Activated naive CD8-positive, alpha-beta T cell treated with anti-CD3 and anti-CD28 coated beads, Interleukin-2, amount 50 U/mL, for 16 hours (primary cell): ENCODE measurements at places on chromosomes 1 and 21.

DNA sequence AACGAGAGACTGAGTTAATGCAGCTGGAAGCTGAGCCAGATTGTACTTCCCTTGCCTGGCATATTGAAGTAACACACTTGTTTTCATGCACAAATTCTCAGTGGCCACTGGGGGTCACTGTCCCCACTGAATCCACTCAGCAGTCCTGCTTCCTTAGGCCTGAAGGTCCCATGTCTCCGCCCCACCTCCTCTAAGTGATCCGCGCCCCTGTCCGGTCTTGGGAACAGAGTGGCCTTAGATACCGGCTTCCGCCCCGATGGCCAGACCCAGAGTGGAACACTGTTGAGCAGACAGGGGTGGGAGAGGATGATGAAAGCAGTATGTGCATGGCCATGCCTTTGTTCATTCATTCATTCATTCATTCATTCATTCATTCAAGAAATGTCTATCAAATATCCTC lies 34.8 kb downstream of the CHAF1B start:
- no peak for DNase-seq

GRCh38 chr1:228274452-228275178 lies 66.8 kb downstream of the OBSCN start:
- no peak for DNase-seq

GRCh38 chr1:24921412-24921811 lies 8.7 kb downstream of the RUNX3 start:
- DNase-seq = no peak

- no peak for DNase-seq
These were observed 54.9 kb downstream of the SLC30A7 start for GRCh38 chr1:100950781-100951180.

GRCh38 chr21:14557413-14557812 lies 11.3 kb upstream of the SAMSN1 start:
- DNase-seq = no peak

GRCh38 chr21:15383588-15383987 lies 318.8 kb upstream of the NRIP1 start:
- no peak for DNase-seq

GRCh38 chr1:34655206-34655874 lies 99.5 kb upstream of the GJB5 start:
- DNase-seq = no peak

DNA sequence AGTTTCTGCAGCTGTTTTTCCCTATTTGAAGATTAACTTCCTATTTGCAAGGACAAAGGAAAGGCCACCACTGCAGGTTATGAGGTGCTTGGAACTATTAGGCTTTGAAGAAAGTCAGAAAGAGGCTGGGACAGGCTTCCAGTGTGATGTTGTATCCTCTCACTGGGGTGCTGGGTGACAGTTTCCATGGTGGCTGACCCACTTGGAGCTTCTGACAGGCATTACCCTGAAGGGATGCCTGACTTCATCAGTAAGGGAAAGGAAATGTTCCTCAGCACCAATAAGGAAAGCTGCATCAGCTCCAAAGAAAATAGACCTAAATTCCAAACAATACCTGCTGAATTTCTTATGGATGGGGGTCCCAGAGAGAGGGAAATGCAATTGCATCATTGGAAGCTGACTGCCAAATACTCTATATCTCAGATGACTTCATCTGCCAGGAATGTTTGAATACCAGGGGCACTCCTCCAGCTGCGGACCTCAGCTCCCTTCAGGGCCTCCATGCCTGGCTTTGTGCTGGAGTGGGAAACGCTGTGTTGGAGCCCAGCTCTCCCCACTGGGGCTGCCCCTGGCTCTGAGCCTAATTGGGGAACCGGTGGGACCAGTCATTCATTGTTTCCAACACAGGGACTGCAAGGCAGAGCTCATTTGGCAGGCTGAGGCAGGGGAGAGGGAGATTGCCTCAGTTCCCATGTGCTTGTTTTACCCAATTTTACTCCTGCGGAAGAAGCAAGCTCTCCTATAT lies 76.6 kb downstream of the RGL1 start:
- DNase-seq = no peak

DNA sequence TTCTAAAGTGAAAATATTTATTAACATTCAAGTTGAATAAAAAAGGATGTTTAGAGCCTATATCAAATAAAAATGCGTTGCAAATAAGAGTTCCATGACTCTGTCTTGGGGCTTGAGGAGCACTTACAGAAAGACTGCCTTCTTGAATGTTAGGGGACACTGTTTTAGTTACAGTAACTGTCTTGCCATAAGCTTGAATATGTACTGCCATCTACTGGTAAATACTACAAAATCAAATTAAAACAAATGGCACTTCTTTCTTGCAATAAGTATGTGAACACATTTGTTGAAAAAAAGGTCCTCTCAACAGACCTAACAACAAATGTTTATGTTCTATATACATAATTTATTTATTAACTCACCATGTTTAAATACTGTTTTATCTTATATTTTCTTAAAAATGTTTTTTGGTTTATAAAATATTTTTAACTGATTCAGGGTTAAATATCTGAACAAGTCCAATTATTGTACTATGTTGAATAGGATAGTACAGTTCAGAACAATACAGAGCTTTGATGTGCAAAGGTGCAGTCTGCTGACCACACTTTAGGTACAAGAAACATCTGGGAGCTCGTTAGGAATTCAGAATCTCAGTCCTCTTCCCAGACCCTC lies 199.5 kb downstream of the LRRIQ3 start:
- no peak for DNase-seq

- DNase-seq = no peak
These were observed 181.4 kb upstream of the KIAA0040 start for GRCh38 chr1:175373786-175374623.

GRCh38 chr21:45356653-45357435 lies 48.1 kb upstream of the COL18A1 start:
- no peak for DNase-seq

GRCh38 chr1:114341856-114342255 lies 169.1 kb downstream of the TRIM33 start:
- DNase-seq = no peak

GRCh38 chr1:117678246-117678977 lies 72.6 kb downstream of the TENT5C start:
- DNase-seq = no peak

- no peak for DNase-seq
These were observed 1.5 kb downstream of the C1orf35 start for GRCh38 chr1:228101614-228101993.

GRCh38 chr1:208962867-208963266 lies 620.6 kb upstream of the CAMK1G start:
- DNase-seq = no peak

- no peak for DNase-seq
These were observed 449.1 kb upstream of the DAB1 start for GRCh38 chr1:57872913-57873312.

GRCh38 chr1:10830961-10831668 lies 34.7 kb upstream of the CASZ1 start:
- no peak for DNase-seq

- DNase-seq = no peak
These were observed 49.6 kb upstream of the PSMG1 start for GRCh38 chr21:39232861-39233291.

DNA sequence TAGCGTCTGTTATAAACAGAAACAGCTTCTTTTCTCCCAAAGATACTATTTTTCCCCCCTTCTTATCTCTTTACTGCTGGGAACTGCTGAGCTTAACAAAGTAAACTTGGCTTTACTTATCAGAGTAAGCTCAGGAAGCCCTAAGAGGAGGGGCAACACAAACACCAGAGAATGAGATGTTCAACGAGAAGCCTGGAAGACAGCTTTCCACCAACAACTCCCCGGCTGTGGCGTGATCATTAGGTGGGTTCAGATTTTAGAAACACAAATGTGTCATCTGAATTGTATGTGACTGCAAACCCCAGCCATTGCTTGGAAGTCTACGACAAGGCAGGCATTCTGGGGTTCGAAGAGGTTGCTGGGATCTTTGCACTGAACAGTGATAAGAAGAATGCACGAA lies 181.2 kb upstream of the ESRRG start:
- DNase-seq = no peak

GRCh38 chr1:9718006-9718680 lies 66.6 kb downstream of the PIK3CD start:
- DNase-seq = no peak

DNA sequence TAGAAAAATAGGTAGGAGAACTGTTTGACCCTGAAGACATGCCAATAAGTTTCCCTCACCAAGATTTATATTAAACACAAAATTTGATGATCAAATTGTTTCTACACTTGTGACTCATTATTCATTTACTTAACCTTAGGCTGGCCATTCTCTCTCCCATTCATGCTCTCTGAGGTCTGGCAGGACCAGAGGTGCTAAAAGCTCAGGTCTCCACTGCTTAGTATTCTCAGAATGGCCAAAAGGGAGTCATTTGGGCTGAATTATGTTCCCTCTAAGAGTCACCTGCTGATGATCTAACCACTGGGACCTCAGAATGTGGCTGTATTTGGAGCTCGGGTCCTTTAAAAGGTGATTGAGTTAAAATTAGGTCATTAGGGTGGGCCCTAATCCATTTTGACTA lies 47.1 kb upstream of the ATP1B1 start:
- DNase-seq = no peak

DNA sequence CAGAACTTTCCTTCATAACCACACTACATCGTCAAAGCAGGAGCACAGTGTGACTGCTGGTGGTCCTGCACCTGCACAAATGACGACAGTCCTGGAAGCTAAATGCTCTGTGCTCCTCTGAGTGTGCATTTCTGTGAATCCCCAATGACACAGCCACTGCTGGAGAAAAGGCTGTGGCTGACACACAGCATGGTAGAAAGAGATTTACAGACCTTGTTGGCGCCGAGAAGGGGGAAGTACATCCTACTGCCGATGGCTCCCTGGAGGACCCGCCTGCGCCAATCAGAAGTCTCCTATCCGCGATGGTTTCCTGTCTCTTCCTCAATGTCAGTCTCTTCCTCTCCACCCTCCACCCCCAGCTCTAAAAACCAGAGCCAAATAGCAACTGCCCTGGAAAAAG lies 115.4 kb upstream of the RAB4A start:
- no peak for DNase-seq

DNA sequence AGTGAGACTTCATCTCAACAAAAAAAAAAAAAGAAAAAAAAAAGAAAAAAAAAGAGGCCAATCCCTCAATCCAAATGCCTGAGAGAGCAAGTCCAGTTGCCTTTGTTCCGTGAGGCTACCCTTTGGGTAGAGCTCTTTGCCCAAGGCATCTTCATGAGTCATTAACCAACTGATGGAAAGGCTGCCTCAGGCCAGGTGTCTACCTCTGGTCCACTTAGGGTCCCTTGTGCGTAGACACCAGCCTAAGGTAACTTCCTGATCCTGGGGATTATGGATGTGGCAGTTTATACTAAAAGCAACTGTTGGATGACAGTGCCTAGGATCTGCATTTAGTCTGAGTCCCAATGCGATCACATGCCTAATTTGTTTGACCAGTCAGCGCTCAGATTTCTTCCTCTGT lies 20.7 kb upstream of the ZNF326 start:
- DNase-seq = no peak

- no peak for DNase-seq
These were observed 37.9 kb upstream of the CCDC27 start for GRCh38 chr1:3714284-3714741.

GRCh38 chr1:6795661-6796060 lies 10.4 kb downstream of the CAMTA1 start:
- DNase-seq = no peak

- DNase-seq = no peak
These were observed 31.8 kb downstream of the RUNX1 start for GRCh38 chr21:35017256-35017655.

- no peak for DNase-seq
These were observed 3.0 kb upstream of the TNFRSF4 start for GRCh38 chr1:1216770-1217620.

DNA sequence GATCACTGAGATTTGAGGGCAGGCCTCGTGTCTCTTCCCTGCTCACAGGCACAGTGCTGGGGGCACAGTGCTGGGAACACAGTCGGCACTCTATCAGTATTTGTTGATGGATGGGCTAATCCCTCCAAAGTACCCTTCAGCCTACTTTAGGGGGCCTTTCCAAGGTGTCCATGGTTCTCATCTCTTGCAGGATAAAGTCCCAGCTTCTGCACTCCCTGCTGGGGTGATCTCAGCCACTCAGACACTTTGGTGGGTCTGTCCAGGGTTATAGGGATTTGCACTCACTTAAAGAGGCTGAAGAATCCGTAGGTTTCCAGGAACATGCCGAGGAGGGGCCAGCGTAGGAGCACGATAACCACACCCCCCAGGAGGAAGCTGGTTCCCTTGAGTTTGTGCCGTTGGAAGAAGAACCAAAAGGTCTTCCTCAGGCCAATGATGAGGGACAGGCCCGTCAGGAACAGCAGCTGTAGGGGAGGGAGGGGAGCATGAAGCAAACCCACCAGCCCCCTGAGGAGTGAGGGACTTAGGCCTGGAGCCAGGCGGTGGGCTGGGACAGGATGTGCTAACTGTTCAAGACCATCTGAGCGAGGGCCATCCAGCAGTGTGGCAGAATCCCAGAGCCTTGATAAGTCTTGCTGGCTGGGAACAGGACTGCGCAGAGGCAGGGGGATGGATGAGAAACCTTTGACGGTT lies 5.2 kb upstream of the KISS1 start:
- DNase-seq = no peak

DNA sequence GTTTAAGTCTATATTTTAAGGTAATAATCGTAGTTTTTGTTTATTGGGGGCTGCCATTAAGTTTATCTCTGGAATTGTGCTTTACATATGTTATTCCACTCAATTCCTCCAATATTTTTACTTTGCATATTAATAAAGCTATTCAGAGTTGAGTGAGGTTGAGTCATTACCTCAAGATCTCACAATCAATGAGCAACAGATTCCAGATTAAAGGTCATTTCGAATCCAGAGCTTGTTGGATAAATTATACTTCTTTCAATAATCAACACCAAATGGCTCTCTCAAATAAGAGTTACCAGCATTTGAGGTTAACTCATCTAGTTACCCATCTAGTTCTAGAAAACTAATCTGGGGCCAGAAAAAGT lies 16.7 kb downstream of the RGS4 start:
- no peak for DNase-seq

- DNase-seq = no peak
These were observed 56.0 kb upstream of the C1orf21 start for GRCh38 chr1:184330875-184331274.

DNA sequence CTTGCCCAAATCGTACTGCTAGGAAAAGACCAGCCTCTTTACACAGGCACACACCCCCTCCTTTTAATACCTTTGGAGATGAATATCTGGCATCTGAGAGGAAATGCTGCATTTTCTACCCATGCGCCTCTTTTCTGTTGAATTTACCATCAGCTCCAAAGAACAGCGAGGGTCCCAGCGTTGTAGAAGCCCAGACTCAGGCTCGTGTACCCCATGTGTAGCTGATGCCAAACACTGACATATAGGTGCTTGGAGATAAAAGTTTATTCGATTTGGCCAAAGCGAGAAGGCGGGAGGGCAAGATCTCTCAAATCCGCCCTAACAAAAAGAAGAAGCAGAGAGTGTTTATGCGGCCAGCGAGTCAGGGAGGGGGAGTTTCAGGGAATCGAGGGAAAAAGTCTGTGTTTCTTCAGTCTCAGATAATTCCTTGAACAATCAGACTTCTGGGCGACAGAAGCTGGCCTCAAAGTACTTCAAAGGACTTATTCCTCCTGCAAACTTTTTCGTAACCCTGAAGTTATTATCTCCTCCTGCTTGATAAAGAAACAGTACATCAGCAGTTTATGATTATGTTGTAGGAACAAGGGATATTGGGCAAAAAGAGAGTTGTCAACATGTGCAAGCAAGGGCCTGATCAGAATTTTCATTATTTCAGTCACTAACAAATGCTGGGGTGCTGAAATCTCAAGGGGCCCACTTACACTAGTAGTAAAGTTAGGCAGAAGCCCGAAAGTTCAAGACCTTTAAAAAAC lies 642 bp upstream of the CREG1 start:
- DNase-seq = no peak

- DNase-seq = no peak
These were observed 548 bp upstream of the CDC20 start for GRCh38 chr1:43358121-43358745.
